Karpas-422 (cell line): ENCODE measurements at places on chromosomes 12 and 14.
A peak's percentile ranks its signal among the peaks of the same experiment; 100 is the strongest.

- DNase-seq, result no peak
Observed at GRCh38 chr12:56061982-56062381, 18.0 kb upstream of the ERBB3 start.

DNA sequence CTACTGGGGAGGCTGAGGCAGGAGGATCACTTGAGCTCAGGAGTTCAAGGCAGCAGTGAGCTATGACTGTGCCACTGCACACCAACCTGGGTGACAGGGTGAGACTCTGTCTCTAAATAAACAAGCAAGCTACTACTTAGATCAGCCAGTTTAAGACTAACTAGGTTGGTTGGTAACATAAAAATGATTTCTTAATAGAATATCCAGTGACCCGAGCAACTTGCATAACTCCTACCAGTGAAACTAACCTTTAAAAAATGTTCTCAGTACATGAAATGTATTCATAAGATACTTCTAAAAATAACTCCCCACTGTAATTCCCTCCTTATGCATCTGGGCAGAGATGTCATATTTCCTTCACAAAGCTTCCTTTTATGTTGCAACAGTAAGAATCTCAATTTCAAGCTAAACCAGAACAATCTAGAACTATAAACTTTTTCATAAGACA is 15.9 kb downstream of the TAOK3 start:
- no peak for DNase-seq

DNA sequence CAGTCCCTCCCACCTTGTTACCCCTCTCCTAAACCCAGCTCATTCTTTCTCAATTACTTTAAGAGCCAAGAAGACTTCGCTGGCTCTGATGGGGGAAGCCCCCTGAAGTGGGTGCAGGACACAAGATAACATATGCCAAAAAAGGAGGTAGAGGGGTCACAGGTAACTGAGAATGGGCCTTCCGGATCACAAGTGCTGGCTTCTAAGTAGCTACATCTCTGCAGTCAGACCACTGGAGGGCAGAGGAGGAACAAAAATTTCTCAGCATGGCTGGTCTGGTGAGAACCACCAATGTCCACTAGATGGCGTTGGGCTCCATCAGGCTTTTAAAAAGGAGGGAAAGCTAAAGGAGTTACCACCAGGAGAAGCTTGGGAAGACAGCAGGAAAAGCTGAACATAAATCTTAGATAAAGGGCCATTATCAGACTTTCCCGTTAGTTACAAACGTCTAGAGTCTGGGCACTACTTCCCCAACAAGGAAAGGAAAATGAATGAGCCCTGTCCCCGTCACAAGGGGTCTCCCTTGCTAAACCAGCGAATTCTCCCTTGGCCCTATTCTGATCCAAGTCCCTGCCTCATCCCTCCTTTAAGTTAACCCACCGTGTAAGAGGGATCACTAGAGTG is 11.6 kb upstream of the CDH24 start:
- DNase-seq, result peak; percentile 95

DNA sequence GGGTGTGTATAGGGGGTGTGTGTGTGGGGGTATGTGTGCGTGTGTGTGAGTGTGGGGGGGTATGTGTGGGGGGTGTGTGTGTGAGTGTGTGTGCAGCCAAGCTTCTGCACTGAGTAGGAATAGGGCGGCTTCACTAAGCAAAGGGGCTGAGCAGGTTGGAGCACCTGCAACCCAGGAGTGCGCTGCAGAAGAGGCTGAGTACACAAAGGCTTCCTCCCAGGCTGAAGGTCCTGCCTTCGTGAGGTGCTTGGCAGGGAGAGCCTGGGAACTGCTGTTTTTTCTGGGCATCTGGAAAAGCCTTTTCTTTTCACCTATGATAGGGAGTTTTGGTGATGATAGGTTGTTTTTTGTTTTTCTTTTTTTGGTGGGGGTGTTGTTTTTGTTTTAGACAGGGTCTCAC is 6.0 kb upstream of the NUDT14 start:
- DNase-seq, result no peak

- DNase-seq, result no peak
Observed at GRCh38 chr12:46546634-46547273, 174.2 kb upstream of the SLC38A2 start.

DNA sequence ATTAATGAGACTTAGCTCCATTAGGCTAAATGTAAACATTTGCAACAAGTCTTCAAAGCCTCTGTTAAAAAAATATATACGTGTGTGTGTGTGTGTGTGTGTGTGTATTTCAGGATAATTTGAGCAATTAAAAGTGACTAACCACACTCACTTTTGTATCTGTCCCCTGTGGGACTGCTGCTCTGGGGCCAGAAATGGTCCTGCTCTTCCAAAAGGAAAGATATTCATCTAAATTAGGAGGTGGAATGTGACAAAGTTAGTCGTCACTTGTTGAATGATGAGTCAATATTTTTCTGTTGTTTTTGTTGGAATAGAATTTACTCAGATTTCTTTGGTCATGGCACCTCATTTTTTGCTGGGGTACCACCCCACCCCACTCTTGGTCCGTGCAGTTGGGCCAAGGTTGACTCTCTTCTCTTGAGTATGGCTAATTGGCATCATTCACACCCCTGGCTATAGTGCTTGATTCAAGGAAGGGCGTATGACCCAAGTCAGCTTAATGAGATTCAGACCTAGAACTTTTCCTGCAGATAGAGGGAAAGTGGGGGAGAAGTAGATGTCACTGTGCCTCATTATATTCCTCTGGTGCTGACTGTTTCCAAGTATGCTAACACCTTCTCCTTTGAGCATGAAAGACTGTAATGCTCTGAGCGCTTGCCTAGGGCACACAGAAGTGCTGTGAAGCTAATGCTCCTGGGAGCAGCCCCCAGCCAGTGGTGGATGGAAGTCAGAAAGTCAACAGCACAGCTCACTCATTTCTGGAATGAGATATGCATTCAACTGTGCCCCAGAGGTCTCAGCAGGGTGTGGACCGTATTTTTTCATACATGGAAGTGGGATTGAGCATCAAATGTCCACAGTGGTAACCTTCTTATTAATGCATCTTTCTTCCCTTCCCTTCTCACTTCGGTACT is 577.0 kb upstream of the TBX3 start:
- no peak for DNase-seq

DNA sequence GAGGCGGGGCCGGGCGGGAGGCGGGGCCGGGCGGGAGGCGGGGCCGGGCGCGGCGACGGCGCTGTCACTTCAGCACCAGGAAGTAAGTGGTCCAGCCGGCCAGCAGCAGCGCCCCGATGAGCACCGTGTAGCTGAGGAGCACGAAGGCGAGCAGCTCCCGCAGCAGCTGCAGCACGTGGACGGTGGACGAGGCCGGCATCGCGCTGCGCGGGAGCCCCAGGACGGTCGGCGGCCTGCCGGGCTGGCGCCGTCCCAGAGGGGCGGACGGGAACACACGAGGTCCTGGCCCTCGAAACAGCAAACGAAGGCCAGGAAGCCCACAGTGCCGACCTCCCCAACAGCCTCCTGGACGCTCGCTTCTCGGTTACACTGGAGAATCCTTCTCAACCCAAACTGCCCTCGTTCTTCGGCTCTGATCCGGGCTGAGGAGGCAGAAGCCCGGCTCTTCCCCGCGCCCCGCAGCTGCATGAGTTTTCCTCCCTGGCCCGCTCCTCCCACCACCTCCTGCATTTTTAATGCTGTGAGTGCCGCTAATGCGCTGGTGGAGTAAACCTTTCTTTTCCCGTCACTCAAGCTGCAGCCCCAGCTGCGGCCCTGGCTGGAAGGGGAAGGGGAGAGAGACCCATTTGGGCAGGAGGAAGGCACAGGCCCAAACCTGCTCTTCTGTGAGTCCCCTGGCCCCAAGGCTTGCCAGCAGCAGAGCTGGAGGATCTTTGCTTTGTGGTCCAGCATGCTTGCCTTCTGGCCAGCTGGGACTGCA is 694 bp upstream of the DIABLO start:
- no peak for DNase-seq

- DNase-seq, result no peak
Observed at GRCh38 chr14:92534932-92535643, 21.5 kb downstream of the RIN3 start.

GRCh38 chr14:34354556-34354955 is 107.5 kb downstream of the SPTSSA start:
- no peak for DNase-seq

DNA sequence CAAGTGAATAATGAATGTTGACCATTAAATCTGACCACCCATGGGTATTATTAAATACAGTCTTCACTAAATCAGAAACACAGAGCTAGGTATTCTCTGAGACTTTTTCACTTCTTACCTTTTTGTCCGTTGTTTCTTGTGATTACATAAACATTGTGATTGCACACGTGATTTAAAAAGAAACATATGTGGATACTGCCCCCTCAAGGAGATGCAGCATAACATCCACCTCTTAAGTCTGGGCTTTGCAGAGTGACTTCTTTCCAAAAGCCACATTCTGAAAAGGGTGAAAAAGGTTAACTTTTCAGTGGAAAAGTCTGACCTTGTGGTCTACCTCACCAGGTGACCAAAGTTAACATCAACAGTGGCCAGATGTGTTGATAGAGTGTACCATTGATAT is 185.5 kb upstream of the FAR2 start:
- peak; percentile 53 for DNase-seq

DNA sequence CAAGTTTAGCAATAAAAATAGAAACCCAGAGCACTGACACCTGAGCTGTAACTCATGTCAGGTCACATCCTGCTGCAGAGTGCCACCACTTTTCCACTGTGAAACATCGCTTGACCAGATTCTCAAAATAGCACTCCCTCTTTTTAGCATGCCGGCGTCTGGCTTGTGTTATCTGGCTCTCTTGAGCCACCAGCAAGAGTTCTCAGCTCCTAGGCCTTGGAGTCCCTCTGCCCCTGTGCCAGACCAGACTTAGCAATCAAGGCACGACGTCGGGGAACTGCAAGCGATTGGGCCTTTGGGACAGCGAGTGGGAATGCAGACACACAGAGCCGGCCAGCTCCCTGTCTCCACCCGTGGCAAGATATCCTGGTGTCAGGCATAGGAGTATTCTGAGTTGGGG is 52.5 kb downstream of the SPIC start:
- no peak for DNase-seq

- no peak for DNase-seq
Observed at GRCh38 chr12:66549050-66549389, 129.9 kb downstream of the GRIP1 start.

DNA sequence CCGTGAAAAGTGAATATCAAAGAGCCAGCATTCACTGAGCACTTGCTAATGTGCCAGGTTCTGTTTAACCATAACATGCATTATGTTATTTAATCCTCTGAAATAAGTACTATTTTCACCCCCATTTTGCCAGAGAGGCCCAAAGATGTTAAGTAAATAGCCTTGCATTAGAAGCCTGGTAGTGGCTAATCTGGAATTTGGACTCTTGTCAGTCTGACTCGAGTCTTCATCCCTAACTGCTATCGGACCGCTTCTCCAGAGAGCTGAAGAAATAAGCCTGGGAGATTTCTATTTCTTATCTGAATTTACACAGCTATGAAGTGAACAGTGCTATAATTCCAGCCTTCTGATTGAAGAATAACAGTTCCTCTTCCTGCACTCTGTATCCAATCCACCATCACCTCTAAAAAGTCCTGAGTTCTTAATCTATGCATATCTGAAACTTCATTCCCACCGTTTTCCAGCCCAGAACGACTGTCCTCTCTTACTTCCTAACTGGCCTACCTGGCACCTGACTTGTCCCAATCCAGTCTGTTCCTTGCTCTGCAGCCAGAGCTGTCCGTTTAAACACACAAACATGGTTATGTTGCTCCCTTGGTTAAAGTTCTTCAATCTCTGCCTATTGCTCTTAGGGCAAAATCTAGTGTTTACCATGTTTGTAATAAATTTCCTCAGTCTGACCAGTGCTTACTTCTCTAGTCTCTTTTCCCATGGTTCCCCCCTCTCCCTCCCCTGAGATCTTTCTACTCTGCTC is 2.3 kb downstream of the POLR3B start:
- no peak for DNase-seq

DNA sequence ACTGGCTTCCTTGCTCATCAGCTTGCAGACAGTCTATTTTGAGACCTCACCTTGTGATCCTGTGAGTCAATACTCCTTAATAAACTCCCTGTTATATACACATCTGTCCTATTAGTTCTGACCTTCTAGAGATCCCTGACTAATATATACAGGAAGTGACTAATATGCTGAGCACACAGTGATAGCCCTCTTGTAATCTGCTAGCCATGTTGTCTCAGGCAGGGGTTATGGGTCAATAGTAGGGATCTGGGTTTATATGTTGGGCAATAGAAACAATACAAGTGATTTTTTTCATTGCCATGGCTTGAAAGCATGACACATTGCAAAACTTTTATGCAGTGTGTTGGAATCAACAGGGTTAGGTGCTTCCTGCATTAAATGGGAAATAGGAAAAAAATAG is 562.2 kb downstream of the GALC start:
- no peak for DNase-seq

DNA sequence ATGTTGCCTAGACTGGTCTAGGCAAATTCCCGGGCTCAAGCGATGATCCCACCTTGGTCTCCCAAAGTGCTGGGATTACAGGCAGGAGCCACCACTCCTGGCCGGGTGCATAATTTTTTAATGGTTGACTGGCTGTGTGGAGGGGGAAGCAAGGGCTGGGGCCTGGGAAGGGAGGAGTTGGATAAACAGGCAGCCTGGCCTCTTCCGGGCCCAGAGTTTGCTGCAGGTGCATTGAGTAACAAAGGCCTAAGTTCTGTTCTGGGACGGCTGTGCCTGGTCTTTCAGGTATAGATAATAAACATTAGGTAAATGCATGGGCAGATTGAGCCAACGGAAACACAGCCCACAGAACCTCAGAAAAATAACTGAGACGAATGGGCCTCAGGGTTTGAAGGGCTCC is 191.3 kb upstream of the TBX3 start:
- DNase-seq, result no peak

- no peak for DNase-seq
Observed at GRCh38 chr12:120941412-120941811, 36.9 kb upstream of the HNF1A start.

GRCh38 chr14:94161058-94161457 is 13.1 kb upstream of the PPP4R4 start:
- DNase-seq, result no peak

GRCh38 chr14:59087711-59088110 is 100.8 kb upstream of the DAAM1 start:
- DNase-seq, result no peak

GRCh38 chr12:124369055-124369826 is 74.3 kb downstream of the RFLNA start:
- DNase-seq, result no peak

DNA sequence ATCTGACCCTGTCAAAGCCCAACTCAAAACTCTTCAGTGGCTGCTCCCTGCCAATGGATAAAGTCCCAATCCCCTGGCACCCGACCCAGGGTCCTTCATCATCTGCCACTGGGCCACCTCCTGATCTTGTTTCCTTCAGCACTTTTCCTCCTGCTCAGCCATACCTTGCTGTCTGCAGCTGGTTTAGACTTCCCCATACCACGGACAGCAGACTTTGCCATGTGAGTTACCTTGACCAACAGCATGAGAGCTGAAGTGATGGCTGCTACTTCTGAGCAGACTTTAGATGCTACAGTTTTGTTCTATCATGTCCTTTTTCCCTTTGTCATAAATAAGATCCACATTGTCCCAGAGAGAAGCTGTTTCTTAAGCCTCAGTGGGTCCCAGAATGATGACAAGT is 33.3 kb upstream of the STON2 start:
- no peak for DNase-seq

- no peak for DNase-seq
Observed at GRCh38 chr14:45144658-45145057, 8.9 kb downstream of the FANCM start.

- no peak for DNase-seq
Observed at GRCh38 chr12:99142651-99143050, 497.6 kb downstream of the APAF1 start.

GRCh38 chr12:52582971-52583456 is 9.4 kb upstream of the KRT74 start:
- DNase-seq, result peak; percentile 77
